Mammary epithelial cell (primary cell): ENCODE measurements at places on chromosomes 2 and 18. TPM values are rescaled to one million over a fixed set of nuclear protein-coding genes. Genes with fewer than 3 reads are reported as not detected.

SERPINB7 gene
- 42.6 and 55.6 TPM in 2 replicates for total RNA-seq

ADRA2B gene
- total RNA-seq = 0.08 and 0.09 TPM in 2 replicates

HADHB gene
- 144 TPM for total RNA-seq

PFN4 gene
- total RNA-seq = 0.92 and 1.1 TPM in 2 replicates

SKOR2 gene
- not detected in 2 replicates for total RNA-seq

ACTR3 gene
- 261 TPM for total RNA-seq

FBXO41 gene
- total RNA-seq = 7.1 and 8.9 TPM in 2 replicates

CTAGE1 gene
- total RNA-seq = not detected in 2 replicates

GCKR gene
- total RNA-seq = 1.2 TPM

REG3A gene
- not detected for total RNA-seq
